ENCODE measurements at places on chromosomes 4 and X.

- DNase-seq: no peak
Observed at GRCh38 chr4:146178126-146178525, 2.6 kb downstream of the LSM6 start.

DNA sequence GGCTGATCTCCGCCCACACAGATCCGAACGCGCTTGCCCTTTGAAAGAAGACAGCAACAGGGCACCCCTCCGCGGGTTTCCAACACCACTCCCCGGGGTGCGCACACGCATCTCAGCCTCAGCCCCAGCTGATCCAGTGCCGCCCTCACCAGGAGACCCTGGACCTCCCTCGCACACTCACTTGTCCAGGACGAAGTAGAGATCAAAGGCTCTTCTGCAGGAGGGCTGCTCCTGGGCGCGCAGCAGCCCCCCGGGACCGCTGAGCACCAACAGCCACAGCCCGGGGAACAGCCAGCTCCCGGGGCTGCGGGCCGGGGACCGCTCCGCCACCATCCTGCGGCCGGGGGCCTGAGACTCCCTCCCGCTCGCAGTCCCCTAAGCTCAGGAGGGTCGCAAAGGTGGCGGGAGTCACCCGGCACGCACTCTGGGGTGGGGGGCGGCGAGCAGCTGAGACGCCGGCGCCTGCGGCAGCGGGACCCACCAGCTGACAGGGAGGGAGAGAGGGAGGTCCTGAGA lies 743 bp downstream of the ANTXR2 start:
- DNase-seq: no peak

DNA sequence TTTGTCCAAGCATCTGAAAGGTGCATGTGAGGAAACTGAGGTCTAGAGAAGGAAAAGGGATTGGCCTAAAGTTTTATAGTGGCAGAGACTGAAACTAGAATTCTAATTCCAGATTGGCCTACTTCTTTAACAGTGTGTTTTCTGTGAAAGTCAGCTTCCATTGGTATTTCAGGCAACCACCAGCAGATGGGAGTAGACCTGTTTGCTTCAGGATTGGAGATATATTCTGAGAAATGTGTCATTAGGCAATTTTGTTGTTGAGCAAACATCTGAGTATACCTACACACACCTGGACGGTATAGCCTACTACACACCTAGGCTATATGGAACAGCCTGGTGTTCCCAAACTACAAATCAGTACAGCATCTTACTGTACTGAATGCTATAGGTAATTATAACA lies 207.3 kb upstream of the RADX start:
- no peak for DNase-seq

DNA sequence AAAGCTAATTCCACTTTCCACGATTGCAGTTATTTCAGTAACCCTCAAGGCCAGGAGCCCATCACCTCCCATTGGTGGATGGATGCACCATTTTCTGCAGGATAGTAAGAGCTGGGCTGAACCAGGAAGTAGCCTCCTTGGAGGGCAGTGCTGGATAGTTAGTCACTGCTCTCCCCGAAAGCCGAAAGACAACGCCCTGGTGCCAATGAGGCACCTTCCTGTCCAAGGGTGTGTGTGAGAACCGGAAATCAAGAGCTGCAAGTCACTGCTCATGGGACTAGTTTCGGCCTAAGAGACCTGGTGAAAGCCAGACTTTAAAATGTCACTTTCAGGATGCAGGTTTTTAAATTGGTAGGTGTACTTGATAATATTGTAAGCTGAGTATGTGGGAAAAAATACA lies 203.8 kb upstream of the HS3ST1 start:
- no peak for DNase-seq

GRCh38 chr4:83378419-83378818 lies 43.8 kb upstream of the HPSE start:
- no peak for DNase-seq

GRCh38 chr4:26151615-26152014 lies 169.2 kb upstream of the RBPJ start:
- no peak for DNase-seq
